ENCODE measurements at places on chromosomes 1 and 21. TPM values are rescaled to one million over a fixed set of nuclear protein-coding genes. Genes with fewer than 3 reads are reported as not detected.

The PALMD gene
- total RNA-seq: 30.3 TPM

The EPHA10 gene
- not detected for total RNA-seq

The CNR2 gene
- total RNA-seq: not detected

The OPTC gene
- total RNA-seq: not detected

The CSF1 gene
- 4.2 TPM for total RNA-seq

The DVL1 gene
- total RNA-seq: 39.7 TPM

The GRIK1 gene
- total RNA-seq: 0.20 TPM

The C1orf226 gene
- total RNA-seq: under 0.01 TPM

The HTR6 gene
- total RNA-seq: not detected

The USH2A gene
- not detected for total RNA-seq

The ILDR2 gene
- not detected for total RNA-seq

The F13B gene
- under 0.01 TPM for total RNA-seq

The LDLRAD1 gene
- not detected for total RNA-seq

The TNFRSF8 gene
- total RNA-seq: not detected

The CNTN2 gene
- not detected for total RNA-seq

The CHRNB2 gene
- total RNA-seq: not detected

The F3 gene
- total RNA-seq: 1.4 TPM

The PDZK1IP1 gene
- not detected for total RNA-seq

The ELF3 gene
- total RNA-seq: not detected

The PYGO2 gene
- total RNA-seq: 20.5 TPM

The KIAA0040 gene
- 11.6 TPM for total RNA-seq

The SYCP1 gene
- total RNA-seq: not detected

The NECAP2 gene
- total RNA-seq: 132 TPM
